ENCODE measurements at places on chromosomes 3 and 15.

DNA sequence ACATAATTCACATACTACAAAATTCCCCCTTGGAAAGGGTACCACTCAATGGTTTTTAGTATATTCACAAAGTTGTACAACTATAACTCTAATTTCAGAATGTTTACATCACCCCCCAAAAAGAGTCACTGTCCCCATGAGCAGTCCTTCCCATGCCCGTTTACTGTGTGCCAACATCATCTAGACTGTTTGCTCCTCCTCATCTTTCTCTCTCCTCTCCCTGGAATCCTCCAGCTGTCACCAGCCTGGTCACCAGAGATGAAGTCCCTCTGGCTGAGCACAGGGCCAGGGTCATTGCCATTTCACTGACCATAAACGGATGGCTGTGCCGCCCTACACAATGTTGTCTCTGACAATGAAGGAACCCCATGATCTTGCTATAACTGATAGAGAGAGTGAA is 45.2 kb downstream of the C2CD4B start:
- no peak for DNase-seq

DNA sequence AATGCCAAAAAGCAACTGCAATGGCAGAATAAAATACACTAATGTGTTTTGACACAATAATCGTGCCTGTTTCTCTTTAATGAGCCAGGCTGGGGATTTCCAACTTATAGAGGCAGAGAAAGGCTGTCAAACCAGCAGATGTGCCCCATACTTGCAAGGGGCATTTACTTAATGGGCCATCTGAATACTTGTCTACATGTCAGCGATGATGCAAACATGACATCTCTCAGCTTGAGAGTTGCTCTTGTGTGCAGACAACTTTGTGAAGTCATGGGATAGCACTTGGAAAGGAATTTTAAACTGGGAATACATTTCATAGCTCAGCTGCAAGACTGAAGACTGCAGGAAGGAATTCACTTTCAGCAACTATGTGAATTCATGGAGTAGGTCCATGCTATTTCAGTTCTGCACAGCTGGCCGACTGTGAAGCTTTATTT is 127.4 kb upstream of the ADAMTS9 start:
- no peak for DNase-seq

DNA sequence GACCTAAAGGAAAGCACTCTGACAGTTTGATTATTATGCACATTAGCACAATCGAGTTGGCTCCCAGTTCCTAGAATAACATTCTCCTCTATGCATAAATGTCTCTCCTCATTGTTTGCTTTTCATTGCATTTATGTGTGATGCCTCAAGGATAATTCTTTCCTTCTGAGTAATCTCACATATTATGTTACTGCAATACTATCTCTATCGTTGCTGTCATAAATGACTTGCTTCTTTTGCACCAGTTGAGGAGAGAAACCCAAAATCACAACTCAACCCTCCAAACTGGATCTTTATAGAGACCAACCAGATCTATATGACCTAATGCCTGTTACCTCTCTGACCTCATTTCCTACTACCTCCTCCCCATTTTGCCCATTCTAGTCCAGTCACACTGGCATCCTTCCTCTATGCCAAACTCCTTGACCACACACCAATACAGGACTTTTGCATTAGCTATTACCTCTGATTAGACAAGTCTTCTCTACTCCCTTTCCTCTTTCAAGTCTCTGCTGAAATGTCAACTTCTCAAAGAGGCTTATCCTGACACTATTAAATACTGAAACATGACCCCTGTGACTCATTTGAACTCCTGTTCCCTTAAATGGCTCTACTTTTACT is 1026.0 kb downstream of the TUSC7 start:
- DNase-seq = no peak

GRCh38 chr3:155519078-155519477 is 225.6 kb upstream of the STRIT1 start:
- no peak for DNase-seq

GRCh38 chr3:11481556-11481955 is 162.2 kb downstream of the VGLL4 start:
- DNase-seq = no peak

- no peak for DNase-seq
Measured at GRCh38 chr15:77526595-77527163, 106.0 kb downstream of the HMG20A start.

DNA sequence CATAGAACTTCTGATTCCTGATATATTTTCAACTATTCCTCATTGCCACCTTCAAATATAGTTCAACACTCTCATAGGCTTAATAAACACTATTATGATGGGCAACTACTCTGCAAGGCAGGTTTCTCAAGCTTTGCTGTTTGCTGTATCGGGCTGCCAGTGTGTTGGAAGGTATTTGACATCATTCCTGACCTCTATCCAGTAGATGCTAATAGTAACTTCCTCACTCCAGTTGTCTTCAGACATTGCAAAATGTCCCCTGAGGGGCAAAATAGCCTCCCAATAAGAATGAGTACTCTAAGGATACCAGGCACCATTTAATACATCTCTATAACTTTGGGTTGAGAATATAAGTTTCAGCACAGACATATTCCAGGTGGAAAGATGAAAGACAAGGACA is 147.5 kb upstream of the PFN2 start:
- no peak for DNase-seq

DNA sequence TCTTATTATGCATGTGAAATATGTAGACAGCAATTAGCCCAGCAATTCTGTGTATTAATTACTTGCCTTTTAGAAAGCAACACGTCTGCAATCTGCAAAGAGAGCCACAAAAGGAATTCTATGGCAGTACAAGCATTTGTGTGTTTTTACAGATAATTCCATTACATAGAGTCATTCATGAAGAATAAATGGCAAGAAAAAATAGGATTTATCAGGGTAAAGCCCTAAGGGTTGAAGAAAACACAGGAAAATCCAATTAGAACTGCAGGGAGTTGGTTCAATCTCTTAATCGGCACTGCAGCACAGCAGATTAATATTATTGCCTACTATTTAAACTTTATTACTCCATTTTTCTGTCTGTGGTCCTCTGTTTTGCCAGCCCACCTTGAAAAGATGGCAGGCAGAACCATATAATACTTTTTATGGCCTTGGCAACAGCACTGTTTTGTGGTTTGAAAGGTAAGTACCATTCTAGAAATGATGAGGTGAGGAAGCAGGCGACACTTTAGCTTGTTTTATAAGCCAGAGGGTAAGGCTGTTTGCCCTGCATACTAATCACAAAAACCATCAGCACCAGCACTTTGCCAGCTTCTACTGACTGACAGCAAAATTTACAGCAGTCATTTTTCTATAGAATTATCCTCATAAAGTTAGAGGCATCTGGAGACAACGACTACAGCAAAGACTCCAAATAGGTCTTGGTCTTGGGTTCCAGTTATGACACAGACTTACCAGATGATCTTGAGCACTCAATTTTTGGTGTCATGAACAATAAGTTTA is 638.2 kb upstream of the NAALADL2 start:
- no peak for DNase-seq

Measured in stimulated activated CD4-positive, alpha-beta T cell treated with anti-CD3 and anti-CD28 coated beads, Interleukin-1b, Interleukin-23, amount 100 ng/mL, for 24 hours (primary cell).